ENCODE measurements at places on chromosomes 13 and 19.

DNA sequence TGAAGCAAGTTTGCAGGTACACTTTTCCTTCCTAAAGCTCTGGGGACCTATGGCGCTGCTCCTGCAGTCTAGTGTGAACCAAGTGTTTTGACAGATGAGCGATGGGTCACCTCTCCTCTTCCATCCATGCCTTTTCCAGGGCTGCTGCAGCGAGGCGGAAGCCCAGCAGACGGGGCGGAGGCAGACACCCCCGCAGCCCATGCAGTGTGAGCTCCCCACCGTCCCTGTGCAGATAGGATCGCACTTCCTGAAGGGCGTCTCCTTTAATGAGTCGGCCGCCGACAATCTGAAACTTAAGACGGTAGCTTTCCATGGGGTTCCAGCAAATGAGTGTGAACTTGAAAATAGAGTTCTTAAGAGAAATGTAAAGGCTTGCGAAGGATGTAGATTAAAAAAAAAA is 37.1 kb upstream of the GPI start:
- DNase-seq, result peak; percentile 47

GRCh38 chr19:21789466-21790085 is 22.2 kb upstream of the ZNF100 start:
- DNase-seq, result no peak

- DNase-seq, result no peak
Measured at GRCh38 chr19:58551577-58552471, 3.1 kb downstream of the CHMP2A start.

DNA sequence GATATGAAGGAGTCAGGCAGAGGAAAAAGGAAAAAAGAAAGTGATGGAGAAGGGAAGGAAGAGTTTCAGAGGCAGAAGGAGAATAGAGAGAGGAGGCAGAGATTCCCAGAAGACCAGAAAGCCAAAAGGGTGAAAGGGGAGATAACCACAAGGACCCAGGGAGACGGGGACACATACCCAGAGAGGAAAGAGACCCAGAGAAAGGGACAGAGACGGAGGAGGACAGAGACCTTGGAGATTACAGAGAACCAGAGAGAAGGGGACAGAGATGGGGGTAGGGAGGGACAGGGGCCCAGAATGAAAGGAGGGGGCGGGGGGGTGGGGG is 1.4 kb downstream of the PTH2 start:
- DNase-seq, result no peak

DNA sequence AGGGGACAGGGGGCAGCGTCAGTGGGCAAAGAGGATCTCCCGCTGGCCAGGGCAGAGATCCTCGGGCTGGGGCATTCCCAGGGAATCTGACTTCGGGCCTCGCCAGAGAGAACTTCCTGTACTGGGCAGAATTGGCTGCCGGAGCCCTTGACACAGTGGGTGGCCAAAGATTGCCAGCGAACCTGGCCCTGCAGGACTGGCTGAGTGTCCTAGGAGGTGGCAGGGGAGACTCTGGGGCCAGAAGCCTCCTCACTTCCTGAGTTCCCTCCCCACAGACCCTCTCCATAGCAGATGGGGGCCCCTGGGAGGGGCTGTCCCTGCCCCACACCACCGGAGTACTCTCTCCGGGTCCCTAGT is 19.3 kb downstream of the DPP9 start:
- no peak for DNase-seq

DNA sequence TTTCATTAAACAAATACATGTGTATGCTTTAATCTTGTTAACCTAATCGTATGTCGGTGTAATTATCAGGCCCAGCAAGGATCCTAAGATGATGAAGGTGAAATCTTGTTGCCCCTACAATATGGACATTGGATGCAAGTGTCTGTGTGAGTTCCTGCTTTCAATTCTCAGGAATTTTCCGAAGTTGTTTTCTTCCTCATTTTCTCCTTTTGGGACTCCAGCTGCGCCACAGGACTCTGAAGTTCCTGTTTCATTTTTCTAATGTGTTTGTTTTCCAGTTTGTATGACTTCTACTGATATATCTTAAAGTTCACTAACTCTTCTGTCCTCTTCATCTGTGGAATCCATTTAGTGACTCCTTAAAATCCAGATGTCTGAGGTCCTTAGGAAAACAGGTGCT is 11.9 kb upstream of the OR7D2 start:
- no peak for DNase-seq

- DNase-seq, result peak; percentile 21
Measured at GRCh38 chr19:20247016-20247683, 80.1 kb downstream of the ZNF486 start.

DNA sequence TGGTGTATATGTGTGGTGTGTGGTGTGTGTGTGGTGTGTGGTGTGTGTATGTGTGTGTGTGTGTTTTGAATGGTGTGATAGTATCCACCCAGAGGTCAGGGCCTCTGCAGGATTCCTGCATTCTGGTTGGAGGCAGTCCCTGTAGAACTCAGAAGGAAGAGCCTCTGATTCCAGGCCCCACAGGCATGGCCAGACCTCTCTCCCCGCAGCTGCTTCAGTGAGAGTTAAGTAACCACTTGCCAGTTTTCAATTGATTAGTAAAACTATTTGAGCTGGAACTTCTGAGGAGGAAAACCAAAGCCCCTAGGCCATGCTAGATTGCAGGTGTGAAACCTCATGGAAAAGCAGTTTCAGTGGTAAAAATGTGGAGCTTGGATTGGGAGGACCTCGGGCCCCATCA is 2.1 kb downstream of the ATP12A start:
- no peak for DNase-seq

GRCh38 chr13:33543089-33543459 is 257.5 kb upstream of the STARD13 start:
- no peak for DNase-seq

DNA sequence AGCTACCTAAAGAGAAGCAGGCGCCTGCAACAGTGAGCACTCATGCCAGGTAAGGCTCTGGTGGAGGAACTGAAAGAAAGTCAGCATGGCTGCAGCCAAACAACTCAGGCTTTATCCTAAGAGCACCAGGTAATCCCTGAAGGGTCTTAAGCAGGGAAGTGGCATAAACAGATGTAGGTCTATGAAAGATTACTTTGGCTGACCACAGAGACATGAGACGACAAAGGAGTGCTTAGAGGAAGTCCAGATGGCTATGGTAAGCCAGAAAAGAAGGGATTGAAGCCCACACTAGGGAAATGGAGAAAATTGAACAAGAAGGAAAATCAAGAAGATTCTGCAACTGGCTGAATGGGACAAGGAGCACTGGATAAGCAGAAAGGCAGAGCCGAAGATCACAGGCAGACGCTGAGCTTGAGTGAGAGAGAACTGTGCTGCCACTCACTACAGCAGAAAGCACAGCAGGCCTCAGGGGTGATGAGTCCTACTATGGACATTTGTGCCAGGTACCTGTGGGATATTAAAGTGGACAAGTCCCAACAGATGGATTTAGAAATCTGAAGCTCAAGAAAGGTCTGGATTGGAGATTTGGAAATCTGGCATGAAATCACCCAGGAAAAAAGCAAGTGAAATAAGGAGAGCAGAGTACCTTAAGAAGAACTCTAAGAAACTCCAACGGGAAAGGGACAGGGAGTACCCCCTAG is 4.2 kb downstream of the RCBTB1 start:
- no peak for DNase-seq

- no peak for DNase-seq
Measured at GRCh38 chr13:20701461-20701860, 2.0 kb upstream of the IL17D start.

DNA sequence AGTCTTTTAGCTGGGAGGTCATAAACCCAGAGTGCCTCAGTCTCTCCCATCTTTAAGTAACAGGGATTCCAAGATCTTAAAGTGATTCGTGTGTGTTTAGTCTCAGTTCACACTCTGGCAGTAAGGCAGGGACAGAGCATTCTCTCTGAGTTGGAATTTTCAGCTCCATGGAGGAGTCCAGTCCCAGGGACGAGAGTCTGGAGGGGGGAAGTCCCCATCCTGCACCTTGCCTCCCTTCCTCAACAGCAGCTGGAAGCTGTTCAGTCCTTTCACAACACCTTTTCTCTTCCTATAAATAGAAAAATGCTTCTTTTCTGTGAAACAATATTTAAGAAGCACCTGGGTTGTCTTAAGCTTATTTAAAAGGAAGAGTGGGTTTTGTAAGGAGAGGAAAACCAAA is 82.0 kb downstream of the KLF5 start:
- no peak for DNase-seq
